ENCODE measurements at places on chromosomes 12 and 14.

DNA sequence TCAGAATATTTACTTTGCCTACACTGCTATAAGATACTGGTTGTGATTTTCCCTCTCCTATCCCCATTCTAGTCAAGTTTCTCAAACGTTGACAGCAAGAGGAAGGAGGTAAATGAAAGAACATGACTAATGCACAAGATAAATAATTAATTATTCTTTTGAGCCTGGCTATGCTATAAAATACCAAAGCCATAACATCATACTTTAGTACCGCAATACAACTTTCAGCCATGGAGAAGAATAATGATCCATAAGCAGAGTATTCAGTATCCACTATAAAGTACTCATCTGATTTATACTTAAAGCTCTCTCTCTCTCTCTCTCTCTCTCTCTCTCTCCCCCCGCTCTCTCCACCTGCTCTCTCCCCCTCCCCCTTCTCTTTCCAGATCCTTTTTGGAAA is 41.3 kb downstream of the TDG start:
- DNase-seq = peak; percentile 83

DNA sequence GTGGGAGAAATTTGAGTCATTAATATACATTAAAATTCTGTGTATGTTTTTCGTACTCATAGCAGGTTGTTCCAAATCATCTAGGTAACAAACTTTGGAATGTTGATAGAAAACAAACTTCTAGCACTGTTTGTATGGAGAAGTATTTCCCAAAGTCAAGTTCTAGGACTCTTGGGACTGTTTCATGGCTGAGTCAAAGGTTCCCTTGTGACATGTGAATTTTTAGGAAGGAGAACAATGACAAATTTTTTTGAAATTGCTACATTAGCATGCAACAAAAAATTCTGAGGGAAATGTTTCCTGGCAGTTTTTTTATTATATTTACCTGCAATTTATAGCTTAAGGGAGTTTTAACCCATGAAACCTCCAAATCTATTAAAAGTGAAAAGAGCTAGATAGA is 73.8 kb downstream of the RASSF8 start:
- DNase-seq = no peak

DNA sequence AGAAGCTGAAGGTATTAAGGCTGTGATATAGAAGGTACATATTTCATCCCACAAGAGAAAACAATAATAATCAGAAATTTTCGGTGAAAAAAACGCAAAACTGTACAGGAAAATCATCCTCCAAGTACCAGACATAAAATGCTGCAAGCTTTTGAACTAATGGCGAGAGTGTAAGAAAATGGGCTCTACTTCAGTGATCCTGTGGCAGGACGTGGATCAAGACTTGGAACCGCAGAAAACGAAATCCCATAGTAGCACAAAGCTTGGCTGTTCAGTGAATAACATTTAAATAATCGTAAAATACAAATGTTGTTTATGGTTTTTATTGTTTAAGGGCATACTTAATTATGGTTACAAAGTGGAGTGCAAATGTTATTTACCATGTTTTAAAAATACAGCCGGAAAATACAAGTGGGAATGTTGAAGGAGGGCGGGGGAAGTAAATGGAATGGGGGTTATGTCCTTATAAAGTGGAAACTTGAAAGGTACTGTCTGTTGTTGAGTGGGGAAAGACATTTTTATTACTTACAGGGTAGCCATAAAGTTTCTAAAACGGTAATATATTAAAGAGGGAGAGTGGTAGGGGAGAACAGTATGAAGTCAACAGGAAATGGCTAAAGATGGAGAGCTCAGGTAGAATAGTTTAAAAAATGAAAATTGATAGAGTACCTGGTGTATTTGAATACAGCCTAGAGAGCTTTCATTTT is 1.1 kb downstream of the SMIM10L1 start:
- DNase-seq = peak; percentile 8

GRCh38 chr14:46054526-46054925 is 597.1 kb downstream of the RPL10L start:
- peak; percentile 97 for DNase-seq

DNA sequence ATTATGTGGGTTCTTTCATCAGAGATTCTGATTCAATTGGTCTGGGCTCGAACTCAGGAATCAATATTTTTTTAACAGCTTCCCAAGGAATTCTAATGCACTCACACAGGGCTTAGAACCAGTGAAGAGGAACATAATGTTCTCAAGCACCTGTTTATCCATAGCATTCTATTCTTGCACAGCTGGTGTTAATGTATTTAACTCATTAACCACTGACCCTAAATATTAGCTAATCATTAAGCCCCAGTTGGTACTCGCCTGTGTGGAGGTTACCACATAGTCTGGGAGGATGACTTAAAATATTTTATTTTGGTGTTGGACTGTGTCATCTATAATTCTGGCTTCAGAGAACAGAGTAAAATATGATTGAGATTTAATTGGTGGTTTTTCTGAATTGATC is 45.3 kb downstream of the LRP6 start:
- no peak for DNase-seq

GRCh38 chr12:40215982-40216381 is 8.8 kb upstream of the LRRK2 start:
- DNase-seq = peak; percentile 2

GRCh38 chr14:65943916-65944410 is 531.4 kb downstream of the FUT8 start:
- no peak for DNase-seq

DNA sequence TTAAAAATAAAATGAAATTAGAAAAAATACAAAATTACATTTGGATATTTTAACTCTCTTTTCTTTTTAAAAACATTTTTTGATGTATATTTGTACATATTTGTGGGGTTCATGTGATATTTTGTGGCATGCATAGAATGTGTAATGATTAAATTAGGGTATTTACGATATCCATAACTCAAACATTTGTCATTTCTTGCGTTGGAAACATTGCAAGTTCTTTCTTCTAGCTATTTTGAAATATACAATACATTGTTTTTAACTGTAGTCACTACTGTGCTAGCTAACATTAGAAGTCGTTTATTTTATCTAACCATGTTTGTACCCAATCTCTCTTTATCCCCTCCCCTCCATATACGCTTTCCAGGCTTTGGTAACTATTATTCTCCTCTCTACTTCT is 13.9 kb upstream of the EIF2S3B start:
- no peak for DNase-seq

- DNase-seq = no peak
Measured at GRCh38 chr14:24395609-24396582, 2.9 kb upstream of the NYNRIN start.

DNA sequence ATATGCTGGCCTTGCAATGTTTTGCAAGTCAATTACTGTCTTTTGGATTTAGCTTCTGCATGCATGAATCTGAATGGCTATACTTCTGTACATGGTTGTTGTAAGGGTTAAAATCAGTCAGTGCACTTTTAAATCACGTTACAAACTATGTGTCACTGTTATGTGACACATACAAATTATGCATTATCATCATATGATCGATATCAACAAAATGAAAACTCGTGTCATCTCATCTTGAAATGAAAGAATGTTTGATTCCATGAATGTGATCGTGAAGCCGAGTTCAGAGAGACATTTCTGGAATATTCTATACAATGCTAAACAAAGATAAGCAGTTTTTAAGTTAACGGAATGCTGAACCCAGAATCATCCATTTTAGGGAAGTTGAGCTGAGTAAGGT is 116.5 kb downstream of the HMGA2 start:
- no peak for DNase-seq

DNA sequence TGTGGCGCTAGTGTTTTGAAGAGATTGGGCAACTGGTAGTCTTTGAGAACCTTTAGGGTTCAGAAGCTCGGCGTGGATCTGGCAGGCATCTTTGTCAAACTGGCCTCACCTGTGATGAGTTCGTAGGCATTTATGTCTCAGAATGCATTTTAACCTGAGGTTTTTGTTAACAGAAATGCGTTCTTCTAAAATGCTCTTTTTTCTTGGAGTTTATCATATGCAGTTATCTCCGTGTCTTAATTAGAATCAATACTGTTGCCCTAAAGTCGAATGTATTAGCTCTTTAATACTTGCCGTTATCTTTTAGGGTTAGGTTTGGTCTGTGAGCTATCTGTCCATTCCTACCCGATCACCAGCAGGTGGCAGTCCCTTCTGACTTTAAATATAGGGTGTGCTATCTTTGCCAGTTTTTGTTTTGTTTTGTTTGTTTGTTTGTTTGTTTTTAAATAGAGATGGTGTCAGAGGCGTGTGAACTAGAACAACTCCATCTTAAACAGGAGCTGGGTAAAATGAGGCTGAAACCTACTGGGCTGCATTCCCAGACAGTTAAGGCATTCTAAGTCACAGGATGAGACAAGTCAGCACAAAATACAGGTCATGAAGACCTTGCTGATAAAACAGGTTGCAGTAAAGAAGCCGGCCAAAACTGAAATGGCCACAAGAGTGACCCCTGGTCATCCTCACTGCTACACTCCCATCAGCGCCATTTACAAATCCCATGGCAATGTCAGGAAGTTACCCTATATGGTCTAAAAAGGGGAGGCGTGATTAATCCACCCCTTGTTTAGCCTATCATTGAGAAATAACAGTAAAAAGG is 1.4 kb downstream of the ATF1 start:
- peak; percentile 33 for DNase-seq

GRCh38 chr12:52648012-52648550 is 3.9 kb downstream of the KRT2 start:
- DNase-seq = no peak

GRCh38 chr12:116878567-116879508 is 2.4 kb downstream of the HRK start:
- DNase-seq = no peak

- no peak for DNase-seq
Measured at GRCh38 chr12:64352181-64352580, 38.4 kb downstream of the C12orf56 start.

DNA sequence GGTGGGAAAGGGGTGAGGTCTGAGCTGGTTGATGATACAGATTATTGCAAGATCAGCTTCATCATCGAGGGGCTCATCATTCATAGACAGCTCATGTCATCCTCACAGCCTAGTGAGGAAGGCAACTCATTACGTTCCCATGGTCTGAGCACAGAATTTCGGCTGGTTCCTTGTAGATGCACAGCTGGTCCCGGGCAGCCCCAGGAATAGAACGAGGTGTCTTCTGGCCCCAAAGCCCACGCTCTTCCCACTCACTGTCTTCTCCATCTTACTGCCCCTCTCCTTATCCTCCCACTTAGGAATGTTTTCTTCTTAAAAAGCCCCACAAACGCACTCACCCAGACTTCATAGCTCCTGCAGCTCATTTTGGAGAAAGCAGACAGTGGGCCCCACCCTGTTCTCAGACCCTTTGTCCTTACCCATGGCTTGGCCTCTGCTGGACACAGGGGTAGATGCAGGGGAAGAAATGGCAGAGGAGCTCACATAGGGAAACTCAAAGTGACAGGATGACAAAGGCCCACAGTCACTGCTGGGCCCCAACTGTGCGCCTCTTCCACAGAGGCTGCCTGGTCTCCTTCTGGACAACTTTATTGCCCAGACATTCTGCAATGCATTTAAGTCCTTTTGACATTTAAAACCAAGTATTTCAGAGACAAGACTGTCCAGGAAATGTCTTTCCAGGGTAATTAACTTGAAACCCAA is 162.2 kb downstream of the ADGRD1 start:
- no peak for DNase-seq

DNA sequence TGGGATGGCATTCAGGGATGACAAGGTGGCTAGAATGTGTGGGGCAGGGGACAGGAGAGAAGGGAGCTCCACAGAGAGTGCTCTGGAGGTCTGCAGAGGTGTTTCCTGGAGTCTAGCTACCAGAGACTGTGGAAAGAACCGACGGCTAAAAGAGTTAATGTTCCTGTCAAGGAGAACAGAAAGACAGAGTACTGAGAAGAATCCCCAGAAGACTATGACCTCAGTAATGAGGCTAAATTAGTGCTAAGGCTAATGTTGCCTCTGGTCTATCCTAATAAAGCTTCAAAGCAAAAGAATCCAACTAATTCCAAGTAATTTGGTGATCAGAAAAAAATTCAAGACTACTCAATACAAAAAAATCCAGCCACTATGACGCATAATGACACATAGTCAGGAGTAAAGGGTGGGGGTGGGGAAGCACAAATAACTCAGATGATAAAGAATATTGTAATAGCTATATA is 44.7 kb downstream of the FERMT2 start:
- peak; percentile 91 for DNase-seq

DNA sequence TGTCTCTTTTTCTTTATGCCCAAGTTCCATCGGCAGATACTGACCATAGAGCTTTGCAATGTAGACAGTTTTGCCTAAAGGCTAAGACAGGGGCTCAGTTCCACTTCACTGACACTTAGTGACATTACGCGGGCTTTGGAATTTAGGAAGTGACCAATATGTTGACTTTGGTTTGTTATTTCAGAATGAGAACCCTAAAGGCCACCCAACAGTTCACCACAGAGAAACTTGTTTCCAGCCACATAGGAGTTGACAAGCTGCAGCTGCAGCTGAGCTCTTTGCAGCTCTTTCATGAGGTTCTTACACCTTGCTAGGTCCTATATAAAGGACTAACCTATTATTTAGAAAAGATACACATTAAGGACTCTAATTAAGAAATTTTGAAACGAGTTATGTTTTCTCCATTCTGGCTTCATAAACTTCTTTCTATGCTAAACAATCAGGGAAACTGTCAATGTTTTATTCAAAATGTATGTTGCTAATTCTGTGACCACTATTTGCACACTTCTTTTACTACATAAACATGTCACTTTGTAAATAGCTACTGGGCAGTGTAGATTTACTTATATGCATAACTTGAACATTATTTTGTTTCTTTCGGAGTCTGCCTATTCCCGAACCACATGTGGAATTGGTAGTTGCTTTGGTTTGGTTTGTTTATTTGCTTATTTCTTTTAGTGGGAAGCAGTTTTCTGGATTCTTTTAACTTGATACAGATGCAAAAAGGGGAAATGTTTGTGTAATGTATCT is 18.5 kb upstream of the KLRD1 start:
- no peak for DNase-seq

GRCh38 chr14:21524575-21525490 is 1.3 kb downstream of the SALL2 start:
- DNase-seq = no peak

DNA sequence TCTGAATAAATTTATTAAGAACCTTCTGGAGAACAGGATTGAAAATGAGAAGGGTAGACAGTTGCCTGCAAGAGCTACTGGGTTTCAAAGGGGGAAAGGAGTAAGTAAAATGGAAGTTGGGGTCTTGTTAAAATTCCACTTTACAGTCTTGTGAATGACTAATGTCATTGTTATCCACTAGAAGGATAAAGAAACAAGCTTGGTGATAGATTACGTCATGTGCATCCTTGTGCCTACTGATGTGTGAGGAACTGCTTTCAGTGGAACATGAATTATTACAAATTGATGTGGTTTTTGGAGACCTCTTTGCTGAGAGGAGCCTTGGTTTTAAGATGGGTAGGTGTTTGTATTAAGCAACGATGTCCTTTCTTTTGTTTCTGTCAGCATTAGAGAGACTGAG is 272.5 kb upstream of the PRICKLE1 start:
- peak; percentile 38 for DNase-seq

Measured in fibroblast of upper back skin (primary cell).